Amniotic epithelial cell (primary cell): ENCODE measurements at places on chromosomes 7 and 10.

DNA sequence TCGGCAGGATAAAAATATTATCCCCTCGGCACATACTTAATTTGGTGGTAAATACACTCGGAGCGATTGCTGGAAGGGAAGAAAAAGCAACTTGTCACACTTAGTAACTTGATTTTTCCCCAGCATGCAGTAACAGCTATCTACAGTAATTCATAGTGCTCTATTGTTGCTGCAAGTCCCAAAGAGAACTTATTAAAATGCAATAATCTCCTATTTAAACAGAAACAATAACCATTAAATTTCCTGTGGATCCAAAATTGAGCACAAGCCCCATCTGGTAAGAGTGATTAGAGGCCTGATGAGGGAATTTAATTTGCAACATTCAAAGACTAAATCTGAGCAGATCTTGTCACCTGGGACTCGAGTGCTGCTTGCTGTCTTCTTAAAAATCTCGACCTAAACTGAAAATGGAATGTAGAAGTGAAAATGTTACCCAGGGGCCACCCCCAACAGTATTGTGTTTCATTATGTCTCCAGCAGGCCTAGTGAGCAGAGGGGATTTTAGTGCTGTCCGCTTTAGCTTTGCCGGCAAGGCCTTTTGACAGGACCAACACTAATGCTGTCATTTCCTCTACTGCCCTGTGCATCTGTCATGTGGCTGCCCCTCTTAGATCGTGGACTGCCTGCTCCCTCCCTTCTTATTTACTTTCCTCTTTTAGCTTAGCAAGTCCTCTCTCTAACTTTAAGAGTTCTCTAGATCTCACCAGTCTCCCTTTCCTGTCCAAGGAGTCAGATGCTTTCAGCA, 639.7 kb downstream of the AUTS2 start:
- no peak for DNase-seq

- no peak for DNase-seq
These were observed 5.7 kb upstream of the ZYX start for GRCh38 chr7:143375298-143376034.

DNA sequence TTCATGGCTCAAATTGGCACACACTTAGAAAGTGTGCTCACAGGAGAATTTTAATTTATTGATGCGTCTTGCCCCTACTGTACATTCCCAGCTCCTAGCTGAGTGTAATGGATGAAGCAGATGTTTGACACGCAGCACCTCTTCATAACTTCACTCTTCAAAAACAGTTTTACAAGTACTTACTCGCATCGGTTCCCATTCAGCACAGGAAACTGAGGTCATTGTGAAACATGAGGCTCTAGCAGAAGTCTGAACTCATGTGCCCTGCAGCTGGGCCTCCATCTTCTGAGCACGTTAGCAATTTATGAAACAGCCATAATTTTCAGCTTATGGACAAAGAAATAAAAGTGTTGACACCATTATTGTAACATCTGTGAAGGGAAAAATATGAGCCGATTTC, 558.9 kb upstream of the MGMT start:
- no peak for DNase-seq

DNA sequence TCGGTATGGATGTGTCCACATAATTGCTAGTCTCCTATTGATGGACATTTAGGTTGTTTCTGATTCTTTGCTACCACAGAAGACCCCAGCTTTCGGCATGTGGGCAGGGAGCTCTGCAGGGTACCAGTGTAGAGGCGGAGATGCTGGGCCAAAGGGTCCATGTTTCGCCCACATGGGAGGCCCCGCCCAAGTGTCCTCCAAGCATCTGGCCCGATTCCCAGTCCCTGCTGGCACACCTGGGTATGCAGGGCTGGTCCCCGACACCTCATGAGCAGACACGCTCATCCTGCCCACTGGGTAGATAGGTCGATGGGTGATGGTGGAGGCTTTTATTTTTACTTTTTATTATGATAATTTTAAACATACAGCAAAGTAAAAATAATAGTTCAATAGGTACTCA, 19.4 kb upstream of the TBRG4 start:
- DNase-seq = no peak

DNA sequence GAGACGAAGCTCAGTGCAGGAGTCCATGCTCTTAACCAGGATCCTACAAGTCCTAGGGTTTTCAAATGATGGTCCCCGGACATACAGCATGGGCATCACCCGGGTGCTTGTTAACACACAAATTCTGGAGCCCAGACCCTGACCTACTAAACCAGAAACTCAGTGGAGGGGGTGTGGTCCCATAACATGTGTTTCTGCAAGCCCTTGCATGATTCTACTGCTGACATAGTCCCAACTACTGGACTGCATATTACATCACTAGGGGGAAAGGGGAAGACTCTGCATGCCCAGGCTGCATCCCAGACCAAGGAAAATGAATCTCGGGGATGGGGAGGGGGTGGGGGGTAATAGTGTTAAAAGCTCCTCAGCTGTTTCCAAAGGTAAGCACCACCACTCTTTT, 40.3 kb downstream of the GRB10 start:
- DNase-seq = no peak

GRCh38 chr10:119335671-119336353, 128.4 kb downstream of the GRK5 start:
- DNase-seq = peak; percentile 55

DNA sequence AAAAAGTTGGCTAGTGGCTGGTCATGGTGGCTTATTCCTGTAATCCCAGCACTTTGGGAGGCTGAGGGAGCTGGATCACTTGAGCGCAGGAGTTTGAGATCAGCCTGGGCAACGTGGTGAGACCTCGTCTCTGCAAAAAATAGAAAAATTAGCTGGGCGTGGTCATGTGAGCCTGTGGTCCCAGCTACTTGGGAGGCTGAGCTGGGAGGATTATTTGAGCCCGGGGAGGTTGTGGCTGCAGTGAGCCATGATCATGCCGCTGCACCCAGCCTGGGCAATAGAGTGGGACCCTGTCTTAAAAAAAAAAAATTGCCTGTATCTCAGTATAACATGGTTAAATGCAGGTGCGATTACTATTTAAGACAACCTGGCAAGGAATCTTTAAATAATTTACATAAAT, 61.0 kb downstream of the ADD3 start:
- DNase-seq = no peak

- DNase-seq = peak; percentile 58
These were observed 24.3 kb downstream of the LMTK2 start for GRCh38 chr7:98130959-98131358.

DNA sequence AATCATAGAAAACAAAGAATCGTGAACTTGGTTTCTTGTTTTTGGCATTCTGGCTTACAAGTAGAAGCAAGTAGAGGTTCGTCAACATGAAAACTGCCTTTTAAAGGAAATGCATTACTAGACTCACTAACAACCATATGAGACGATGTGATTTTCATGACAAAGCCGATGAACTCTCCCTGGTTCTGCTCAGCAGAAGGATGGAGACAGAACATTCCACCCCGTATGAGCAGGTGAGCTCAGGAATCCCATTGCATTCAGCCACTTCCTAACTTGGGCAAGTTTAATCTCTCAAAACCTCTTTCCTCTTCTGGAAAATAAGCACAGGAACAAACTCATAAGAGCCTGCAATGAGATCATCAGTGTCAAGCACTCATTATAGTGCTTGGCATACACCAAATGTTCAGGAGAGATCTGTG, 57.4 kb upstream of the SVIL start:
- DNase-seq = peak; percentile 52

DNA sequence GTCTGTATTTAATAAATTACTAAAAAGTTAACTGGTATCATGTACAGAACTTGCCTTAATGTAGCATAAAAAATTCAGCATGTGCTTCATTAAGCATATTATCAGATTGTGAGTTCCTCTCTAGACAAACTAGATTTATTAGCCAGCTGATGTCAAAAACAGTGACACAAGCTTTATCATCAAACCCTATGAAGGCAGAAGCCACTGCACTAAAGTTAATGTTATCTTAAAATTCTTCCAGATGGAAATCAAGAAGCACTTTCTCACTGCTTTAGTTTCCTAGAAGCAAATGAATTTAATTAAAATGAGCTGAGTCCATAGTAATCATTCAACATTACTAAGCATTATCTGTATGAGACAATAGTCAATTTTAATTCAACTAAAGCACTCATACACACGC, 96.4 kb downstream of the ARHGAP12 start:
- no peak for DNase-seq

- no peak for DNase-seq
These were observed 1.8 kb downstream of the HOXA10 start for GRCh38 chr7:27172315-27172774.

- peak; percentile 63 for DNase-seq
These were observed 23.9 kb upstream of the AGFG2 start for GRCh38 chr7:100515072-100515532.
